ENCODE measurements at places on chromosomes 12 and 14.

DNA sequence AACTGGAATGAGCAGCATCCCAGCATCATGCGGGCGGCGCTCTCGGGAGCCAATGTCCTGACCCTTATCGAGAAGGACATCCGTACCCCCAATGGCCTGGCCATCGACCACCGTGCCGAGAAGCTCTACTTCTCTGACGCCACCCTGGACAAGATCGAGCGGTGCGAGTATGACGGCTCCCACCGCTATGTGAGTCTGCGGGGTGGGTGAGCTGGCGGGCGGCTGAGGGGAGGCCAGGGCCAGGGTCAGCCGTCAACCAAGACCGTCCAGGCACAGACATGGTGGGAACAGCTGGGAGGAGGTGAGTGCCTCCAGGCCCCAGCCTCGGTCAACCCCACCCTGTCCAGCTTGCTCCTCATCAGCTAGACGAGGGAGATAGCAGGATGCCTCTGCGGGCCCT lies 25.8 kb upstream of the NXPH4 start:
- no peak for DNase-seq

DNA sequence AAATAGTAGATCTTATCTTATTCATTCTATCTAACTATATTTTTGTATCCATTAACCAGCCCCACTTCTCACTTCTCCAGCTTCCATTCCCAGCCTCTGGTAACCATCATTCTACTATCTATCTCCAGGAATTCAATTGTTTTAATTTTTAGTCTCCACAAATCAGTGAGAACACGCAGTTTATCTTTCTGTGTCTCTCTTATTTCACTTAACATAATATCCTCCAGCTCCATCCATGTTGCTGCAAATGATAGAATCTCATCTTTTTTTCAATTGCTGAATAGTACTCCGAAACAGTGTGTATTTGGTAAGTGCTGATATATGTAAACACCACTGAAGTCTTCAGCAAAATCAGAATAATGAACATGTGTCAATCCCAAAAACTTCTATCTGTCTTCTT lies 587.2 kb upstream of the ATP2B1 start:
- DNase-seq: no peak

DNA sequence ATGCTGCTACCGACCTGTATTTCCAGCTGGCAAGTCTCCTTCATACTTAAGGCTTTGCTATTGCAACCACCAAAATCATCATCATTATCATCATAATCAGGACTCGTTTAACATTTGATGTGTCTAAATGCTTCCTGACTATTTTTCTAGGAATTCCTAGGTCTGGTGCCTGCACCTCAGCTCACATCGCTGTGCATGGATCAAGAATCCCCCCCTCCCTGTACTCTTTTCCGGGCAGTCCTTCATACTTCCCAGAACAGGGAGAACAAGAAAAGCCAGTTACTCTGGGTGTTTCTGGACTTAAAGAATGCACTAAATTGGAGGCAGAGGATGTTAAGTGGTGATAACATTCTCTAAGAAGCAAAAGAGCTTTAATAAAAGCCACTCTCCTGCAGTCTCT lies 9.4 kb downstream of the ERP27 start:
- DNase-seq: no peak

DNA sequence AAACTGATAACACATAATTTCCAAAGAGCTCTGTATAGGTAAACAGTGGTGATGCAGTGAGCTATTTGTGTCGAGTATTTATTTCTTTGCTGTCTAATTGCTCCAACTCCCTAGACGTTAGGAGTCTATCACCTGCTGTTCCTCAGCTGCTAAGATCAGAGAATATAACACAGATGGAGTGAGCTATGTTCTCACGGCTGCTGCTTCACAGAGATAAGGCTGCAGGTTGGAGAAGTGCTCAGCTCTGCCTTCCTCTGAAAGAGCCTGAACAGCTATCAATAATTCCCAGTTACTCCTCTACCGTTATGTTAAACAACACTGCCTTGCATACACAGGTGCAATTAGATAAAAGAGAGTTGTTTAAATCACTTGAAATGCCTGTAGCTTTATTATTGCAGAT lies 103.2 kb upstream of the MDGA2 start:
- no peak for DNase-seq

DNA sequence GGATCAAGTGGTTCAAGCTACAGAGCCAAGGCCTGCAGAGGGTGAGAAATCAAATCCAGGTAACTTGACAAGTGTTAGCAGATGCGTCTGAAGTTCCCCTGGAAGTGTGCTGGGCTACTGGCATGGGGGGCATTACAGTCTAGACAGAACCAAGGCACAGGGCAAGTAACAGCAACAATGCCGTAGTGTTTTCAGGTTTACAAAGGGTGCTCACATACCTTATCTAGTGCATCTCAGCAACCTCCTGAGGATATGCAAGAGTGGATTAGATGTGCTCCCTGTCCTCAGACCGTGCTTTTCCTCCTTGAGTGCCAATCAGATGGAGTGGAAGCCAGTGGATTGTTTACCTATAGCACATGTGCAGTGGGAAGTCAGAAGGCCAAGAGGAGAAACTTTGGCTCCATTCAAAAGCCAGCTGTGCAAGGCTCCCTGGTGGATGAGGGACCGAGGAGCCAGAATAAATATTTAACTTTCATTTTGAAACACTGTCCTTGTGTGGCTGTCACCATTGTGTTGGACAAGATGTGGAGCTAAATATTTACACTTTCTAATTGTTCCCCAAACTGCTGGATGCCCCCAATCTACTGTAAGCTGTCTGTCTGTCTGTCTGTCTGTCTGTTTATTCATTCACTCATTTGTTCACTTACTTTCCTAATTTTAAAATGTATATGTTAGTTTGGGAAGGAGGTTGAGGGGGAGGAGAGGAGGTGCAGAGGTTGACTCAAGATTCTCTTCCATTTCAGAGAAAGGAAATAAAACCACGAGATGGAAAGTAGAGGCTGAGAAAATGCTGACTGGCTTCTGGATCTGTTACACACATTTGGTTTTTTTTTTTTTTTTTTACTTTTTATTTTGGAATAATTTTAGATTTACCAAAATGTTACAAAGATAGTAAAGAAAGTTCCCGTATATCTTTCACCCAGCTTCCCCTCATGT lies 184.0 kb upstream of the PARP11 start:
- DNase-seq: peak; percentile 45

DNA sequence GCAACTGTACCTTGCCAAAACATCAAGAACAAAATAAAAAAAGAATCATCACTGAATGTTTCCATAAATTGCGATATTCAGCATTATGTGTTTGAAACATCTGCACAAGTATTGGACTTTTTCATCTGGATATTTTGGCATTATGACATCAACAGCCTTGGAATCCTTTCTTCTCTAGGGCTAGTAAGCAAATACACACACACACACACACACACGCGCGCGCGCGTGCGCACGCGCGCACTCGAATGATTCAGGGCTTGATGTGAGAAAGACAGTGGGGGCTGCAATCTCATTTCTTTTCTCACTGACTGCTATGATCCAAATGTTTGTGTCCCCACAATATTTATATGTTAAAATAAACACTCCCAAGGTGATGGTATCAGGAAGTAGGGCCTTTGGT lies 90.0 kb upstream of the SLC38A4 start:
- no peak for DNase-seq

DNA sequence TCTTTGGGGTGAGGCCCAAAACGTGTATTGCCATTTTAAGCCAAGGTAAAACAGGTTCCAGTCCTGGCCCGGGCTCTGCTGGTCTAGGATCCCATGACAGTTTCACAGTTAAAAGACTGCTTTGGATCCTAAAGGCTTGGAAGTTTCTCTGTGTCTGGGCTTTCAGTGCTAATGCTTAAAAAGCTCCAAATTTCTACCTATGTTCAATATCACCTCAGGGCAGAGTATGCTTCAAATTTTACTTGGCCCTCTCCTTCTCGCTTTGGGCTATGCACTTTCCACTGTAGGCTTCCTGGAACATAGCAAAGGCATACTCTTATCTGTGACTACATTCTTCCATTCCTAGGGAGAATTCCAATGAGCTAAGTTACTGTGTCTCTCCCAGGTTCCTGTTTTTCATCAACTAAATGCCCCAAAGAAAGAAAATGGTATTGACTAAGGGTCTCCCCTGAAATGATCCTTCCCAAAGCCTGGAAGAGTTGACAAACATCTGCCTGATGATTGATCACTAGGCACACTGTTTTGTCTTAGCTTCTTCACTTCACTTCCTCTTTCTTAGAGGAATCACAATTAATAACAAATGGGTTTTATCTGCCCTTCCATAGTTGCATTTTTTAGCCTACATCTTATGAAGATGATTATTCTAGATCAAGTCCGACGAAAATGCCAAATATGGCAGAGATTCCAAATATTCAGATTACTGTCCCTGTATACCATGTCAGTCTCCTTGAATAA lies 79.4 kb downstream of the TMTC2 start:
- DNase-seq: no peak

DNA sequence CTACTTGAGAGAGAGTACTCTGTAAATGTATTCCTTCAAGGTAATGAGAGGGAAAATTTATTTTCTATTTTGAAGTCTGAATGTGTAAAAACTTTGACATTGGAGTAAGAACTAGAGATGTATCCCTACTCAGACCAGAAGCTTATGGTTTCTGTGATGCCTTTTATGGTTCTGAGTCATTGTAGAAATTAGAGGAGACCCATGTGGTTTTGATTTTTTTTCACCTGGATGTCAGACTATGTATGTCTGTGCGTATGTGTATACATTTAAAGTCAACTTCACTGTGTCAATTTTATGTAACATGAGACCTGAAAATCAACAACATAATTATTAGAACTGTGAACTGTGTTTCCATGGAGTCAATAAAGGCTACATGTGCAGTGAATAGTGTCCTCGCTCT lies 302.0 kb downstream of the TRHDE start:
- DNase-seq: no peak

DNA sequence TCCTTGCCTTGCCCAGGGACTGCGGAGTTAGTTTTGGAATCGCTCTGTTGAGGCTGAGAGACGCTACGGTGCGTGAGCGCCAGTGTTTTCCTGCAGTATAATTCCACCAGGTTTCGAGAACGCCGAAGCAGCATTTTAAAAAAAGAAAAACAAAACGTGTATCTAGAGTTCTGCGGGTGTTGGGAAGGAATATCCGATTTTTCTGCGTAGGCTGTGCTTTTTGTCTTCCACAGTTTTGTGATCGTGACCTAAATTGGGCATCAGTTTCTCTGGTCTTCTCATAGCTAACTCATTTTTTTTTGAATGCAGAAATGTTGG lies 778 bp downstream of the DNM1L start:
- DNase-seq: no peak

DNA sequence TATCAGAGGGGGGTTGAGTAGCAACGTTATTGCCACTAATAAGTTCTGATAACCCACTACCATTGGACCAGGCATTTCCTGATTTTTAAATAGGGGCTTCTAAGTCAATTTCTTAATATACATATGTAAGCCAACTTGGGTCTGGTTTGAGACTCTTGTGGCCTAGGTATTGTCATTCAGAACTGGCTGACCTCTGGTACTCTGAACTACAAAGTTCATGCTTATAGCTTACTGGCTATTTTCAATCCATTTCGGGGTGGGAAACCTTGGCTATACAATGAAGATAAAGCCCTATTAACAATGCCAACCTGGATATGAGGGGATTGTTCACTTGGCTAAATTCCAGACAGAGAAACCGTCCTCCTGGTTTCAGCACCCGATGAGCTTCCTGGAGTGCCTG lies 8.7 kb downstream of the DYNLL1 start:
- DNase-seq: no peak

DNA sequence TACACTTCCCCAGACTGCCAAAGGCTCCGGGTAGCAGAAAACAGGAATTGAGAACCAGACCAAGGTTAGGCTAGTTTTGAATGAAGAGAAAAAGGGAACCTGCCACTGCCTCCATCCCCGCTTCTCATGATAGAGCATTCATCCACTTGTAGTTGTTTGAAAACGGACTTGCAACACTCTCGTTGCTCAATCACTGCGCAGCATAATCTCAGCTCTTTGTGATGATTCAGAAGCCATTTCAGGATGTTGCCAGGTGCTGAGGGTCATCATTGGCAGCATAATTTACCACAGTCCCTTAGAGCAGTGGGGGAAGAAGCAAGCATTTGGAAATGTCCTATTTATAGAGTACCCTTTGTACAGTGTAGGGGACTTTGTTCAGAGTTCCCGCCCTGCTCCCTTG lies 25.6 kb downstream of the KCNK13 start:
- peak; percentile 88 for DNase-seq

- DNase-seq: no peak
Observed at GRCh38 chr12:31785318-31785717, 56.5 kb upstream of the AMN1 start.

DNA sequence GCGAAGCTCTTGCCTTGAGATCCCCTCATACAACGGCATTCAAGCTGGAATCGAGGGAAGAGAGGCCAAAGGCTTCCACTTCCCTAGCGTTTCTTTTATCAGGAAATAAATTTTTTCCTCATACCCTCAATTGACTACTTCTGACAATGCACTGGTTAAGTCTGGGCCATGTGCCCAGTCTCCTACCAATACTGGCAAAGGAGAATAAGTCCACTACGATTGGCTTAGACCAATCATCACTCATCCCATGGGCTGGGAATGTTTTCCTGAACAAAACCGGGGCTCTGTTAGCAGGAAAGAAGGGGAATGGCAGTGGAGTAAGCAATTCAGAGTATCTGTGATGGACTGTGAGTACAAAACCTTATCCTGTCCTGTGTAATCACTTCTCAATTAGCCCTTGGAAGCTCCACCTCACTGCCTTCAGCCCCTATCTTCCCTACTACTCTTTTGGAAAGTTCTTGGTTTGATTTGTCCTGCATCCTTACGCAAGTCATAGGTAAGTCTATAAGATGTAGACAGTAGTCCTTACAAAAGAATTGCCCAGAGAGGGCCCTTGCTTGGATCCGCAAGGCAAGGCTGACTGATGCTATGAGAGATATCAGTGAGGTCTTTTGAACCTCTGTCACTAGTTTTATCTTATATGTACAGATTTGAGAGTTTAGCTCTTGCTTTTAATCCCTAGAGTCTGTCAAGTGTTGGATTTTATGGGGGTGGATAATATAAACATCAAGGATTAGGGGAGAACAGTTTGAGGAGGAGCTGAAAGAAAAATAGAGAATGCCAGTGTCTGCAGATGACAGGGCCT lies 36.3 kb upstream of the CDK17 start:
- no peak for DNase-seq

- DNase-seq: no peak
Observed at GRCh38 chr12:84813780-84814663, 98.6 kb downstream of the SLC6A15 start.

- DNase-seq: no peak
Observed at GRCh38 chr12:132138941-132139871, 4.9 kb downstream of the DDX51 start.

DNA sequence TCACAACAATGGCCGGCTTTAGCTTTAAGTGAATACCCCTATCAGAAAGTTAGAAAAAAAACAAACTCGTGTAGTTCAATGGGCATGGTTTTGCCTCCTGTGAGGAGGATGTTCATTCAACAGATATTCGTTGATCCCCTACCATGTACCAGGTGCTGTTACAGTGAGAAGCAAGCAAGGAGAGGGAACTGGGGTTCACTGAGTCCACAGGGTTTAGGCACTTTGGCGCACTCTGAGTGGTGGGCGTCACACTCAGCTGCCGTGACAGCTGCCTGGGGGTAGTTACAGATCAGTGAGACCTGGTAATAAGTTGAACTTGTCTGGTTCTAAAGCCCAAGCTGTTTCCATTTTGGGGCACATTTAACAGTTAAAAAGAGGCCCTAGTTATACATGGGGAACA lies 74.2 kb downstream of the PAPOLA start:
- no peak for DNase-seq

GRCh38 chr14:105195522-105196264 lies 14.6 kb upstream of the NUDT14 start:
- no peak for DNase-seq

GRCh38 chr12:50297027-50297426 lies 13.7 kb upstream of the LIMA1 start:
- DNase-seq: no peak
